ENCODE measurements at places on chromosomes 1 and 21.

- DNase-seq = no peak
Measured at GRCh38 chr1:201319631-201320030, 36.3 kb downstream of the PKP1 start.

DNA sequence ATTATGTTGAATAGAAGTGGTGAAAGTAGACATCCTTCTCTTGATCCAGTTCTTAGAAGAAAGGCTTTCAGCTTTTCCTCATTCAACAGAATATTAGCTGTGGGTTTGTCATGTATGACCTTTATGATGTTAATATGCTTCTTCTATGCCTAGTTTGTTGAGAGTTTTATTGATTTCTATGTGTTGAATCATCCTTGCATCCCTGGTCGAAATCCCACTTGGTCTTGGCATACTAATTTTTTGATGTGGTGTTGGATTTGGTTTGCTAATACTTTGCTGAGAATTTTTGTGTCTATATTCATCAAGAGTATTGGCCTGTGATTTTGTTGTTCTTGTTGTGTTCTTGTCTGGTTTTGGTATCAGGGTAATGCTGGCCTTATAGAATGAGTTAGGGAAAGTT lies 20.9 kb downstream of the CD55 start:
- DNase-seq = no peak

- no peak for DNase-seq
Measured at GRCh38 chr1:48588061-48588460, 116.1 kb upstream of the SPATA6 start.

DNA sequence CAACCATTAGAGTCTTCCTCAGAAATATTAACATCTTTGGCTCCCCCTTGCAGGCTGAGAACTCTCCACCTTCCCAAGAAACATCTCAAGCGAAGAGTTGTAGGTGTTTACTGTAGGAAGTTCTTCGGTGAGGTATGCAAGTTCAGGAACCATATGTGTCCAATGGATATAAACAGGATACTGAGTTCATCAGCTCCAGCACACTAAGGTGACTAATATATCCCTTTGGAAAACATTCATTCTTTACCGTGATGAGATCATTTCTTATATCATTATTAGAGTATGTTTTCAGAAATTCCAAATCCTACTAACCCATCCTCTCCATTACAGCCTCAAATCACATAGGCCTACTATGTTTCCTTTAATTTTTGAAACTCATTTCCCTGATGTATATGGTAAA lies 37.3 kb upstream of the PRMT6 start:
- no peak for DNase-seq

DNA sequence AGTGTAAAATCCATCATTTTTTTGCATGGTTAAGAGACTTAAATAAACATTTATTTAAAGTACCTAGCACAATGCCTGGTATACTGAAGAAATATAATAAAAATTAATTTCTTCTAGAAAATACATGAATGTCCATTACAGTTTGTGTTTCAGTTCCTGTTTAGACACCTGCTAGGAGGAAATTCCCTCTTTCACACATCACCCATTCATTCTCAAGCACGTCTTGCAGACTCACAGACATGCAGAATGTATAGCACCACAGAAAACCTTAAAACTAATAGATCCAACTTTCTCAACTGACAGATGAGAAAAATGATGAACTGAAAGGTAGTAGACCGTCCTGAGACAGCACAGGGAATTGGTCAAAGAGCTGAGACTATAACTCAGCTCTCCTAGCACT lies 172.2 kb upstream of the C8B start:
- DNase-seq = no peak

GRCh38 chr1:236794585-236795034 lies 482 bp upstream of the MTR start:
- no peak for DNase-seq

DNA sequence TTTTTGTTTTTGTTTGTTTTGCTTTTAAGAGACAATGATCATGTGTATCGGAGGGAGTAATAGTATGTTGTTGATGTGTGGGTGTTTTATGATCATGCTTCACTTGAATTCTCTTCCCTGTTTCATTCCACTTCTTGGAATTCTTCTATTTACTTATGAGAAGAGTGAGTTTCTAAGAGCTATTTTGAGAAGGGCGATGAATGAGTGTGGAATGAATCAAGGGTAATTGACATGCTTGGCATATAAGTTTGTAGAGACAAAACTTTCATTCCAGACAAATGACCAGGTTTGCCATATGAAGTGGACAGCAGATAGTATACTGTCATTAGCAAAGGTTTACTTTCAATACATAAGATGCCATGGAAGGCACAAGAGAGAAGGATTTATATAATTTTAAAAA lies 42.3 kb upstream of the PDC start:
- no peak for DNase-seq

GRCh38 chr1:240998024-240998423 lies 359.0 kb downstream of the RGS7 start:
- no peak for DNase-seq

GRCh38 chr1:85028151-85028550 lies 20.1 kb downstream of the MCOLN3 start:
- DNase-seq = no peak

GRCh38 chr1:17119773-17120480 lies 676 bp upstream of the PADI2 start:
- DNase-seq = no peak

GRCh38 chr1:114756949-114757454 lies 782 bp downstream of the CSDE1 start:
- no peak for DNase-seq

GRCh38 chr1:160099716-160100375 lies 1.4 kb upstream of the IGSF8 start:
- no peak for DNase-seq

DNA sequence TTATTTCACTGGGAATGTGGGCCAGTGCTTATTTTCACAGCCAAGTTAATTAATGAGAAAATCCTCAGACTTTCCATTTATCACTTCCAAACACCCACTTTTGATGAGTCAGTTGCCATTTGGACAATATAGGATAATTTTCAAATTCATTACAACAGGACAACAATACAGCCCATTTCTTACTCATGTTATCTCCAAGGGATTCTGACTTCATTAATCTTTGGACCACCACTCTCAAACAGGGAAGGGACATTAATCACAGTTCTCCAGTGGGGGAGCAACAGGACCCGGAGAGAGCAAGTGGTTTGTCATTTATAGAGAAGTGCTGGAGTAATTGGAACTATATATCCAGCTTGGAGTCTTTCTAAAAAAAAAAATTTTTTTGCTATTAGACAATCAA lies 38.7 kb downstream of the JUN start:
- DNase-seq = no peak

DNA sequence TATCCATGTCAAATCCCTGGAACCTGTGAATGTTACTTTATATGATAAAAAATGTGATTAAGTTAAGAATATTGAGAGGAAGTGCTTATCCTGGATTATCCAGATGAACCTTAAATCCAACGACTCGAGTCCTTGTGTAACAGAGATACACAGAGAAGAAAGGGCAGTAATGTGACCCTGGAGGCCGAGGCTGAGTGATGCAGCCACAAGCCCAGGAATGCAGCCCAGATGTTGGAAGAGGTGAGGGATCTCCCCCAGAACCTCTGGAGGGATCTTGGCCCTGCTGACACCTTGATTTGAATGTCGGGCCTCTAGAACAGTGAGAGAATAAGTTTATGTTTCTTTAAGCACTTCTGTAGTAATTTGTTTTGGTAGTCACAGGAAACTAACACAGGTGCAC lies 18.0 kb downstream of the LPGAT1 start:
- DNase-seq = no peak

DNA sequence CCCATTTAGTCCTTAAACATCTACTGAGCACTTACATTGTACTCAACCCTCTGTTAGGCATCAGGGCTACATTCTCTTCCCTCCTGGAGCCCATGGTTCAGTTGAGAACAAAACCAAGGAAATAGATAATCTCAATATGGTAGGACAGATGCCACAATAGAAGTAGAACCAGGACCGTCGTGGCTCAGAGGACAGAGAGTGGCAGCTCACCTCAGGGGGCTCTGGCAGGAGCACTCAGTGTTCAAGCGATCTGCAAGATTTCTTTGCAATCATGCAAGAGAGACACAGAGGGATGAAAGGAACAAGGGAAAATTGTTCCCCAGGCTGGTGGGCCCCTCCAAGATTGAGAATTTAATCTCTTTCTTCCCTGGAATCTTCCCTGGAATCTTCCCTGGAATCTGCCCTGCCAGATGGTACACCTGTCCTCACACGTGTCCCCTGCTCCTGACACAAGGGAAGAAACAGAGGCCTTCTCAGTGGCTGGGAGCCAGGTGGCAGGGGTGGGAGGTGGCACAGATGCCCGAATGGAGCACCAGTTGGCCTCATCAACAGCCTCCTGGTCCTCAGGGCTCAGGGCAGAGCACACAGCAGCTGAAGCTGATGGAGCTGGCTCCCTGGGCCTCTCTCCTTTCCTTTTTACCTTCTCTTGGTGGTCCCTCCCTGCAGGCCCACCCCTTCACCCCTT lies 135.4 kb downstream of the PLXNA2 start:
- DNase-seq = no peak

DNA sequence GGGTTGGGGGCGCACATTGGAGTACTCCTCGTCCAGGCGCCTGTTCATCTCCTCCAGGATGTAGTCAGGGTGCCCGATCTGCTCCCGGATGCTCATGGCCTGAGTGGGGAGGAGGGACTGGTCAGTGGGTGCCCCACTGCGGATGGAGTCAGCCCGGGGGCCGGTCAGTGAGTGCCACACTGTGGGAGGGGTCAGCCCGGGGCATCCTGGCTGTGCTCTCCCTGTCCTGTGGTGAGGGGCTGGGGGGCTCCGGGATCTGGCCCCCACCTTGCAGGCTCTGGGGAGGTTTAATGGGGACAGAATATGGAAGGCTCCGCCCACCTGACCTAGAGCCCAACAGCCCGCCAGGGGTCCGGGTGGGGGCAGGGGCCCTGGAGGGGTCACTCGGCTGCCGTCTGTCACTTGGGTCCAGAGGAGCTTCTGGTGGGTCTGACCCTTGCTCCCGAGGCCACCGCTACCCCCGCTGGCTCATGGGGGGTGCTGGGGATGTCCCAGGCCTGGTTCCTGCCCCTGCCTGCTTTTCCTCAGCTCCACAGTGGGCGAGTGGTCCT lies 8.8 kb downstream of the PRXL2B start:
- DNase-seq = no peak

Data from stimulated activated CD8-positive, alpha-beta memory T cell treated with anti-CD3 and anti-CD28 coated beads, Interleukin-2, amount 100 ng/mL, for 1 hour (primary cell).